ENCODE measurements at places on chromosomes 12 and 14.

DNA sequence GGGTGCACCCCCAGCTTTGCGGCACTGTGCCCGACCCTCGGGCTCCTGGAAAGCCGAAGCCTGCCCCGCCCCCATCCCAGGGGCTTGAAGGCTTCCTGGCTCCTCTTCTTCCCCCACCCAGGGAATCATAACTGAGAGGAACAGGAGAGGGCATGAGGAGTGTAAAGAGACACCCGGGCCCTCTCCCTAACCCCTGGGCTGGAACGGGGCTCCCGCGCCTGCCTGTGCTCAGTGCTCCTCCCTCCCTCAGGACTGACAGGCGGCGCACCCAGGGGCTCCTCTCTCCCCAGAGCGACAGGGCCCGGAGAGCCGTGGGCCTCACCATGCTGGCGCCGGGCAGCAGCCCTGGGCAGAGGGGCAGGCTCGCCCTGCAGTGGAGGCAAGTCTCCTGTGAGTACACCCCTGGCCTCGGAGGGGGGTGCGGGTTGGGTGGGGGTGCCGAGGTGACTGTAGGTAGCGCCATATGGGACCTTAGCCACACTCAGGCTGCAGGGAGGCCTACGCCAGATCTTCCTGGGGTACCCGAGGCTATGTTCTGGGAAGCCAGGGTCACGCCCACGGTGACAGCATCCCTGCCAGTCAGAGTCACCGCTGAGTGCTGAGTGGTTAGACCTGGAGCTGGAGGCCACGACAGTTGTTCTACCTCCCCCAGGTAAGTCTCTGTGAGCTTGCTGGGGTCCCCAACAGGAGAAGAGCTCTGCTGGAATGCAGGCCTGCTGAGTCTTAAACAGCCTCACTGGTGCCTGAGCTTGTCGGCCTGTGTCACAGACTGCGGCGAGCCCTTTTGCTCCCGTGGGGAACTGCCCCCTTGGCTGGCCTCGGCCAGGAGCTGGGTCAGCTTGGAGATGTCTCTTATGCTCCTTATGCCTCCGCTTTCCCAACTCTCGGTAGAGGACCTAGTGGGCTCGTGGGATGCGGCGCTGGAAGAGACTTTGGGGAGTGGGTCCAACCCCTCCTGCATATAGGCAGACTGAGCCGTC lies 7.8 kb downstream of the LRTM2 start:
- DNase-seq = no peak

DNA sequence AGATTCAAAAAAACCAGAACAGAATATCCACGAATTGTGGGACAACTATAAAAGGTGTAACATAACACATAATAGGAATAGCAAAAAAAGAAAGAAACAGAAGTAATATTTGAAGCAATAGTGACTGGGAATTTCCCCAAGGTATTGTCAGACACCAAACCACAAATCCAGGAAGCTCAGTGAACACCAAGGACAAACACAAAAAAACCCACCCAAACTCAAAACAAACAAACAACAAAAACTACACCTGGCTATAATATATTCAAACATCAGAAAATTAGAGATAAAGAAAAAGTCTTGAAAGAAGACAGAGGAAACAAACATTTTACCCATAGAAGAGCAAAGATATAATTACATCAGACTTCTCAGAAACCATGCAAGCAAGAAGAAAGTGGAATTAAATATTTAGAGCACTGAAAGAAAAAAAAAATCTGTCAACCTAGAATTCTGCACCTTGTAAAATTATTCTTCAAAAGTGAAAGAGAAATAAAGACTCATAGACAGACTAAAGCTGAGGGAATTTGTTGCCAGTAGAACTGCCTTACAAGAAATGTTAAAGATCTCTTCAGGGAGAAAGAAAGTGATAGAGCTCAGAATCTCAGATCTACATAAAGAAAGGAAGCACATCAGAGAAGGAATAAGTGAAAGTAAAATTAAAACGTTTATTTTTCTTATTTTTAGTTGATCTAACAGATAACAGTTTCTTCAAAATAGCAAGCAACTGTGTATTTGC lies 12.1 kb upstream of the HMGA2 start:
- no peak for DNase-seq

DNA sequence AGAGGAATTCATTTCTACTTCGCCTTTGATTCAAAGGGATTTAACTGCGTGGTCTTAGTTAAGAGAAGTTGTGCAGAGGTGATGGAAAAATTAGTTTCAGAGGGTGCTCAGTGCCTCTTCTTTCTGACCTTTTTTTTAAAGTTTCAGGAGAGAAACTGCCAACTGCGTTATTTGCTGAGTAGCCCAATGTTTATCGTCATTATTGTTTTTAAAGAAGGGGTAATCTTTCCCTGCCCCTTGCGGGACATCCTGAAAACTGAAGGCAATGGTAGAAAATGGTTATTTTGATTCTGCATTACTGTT lies 11.0 kb downstream of the OTX2 start:
- DNase-seq = no peak

GRCh38 chr12:55019784-55020183 lies at the start of gene NEUROD4:
NEUROD4 (plus strand) TSS chr12:55019974; CDS start chr12:55026440, 6,466 bp downstream.
- DNase-seq = no peak

DNA sequence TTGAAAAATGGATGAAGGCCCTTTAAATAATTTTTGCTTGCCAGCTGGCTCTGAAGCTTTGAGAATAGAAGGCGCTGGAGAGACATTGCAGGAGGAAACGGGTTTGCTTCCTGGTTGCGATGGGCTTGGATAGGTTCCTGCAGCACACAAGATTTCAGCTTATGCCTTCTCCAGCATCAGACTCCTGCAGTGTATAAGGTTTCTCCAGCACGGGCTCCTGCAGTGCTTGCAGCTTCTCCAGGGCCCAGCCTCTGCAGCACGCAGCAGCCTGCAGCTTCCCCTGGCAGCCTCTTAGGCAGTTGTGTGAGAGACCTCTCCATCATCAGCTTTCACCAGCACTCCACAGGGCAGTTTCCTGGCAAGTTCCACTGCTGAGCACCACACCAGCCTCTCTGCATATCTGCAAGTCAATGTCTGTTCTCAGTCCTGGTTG lies 78.7 kb upstream of the ZDHHC17 start:
- DNase-seq = no peak

- DNase-seq = no peak
These were observed 15.6 kb downstream of the BCL2L14 start for GRCh38 chr12:12086362-12086761.

Measured in CD4-positive, alpha-beta T cell treated with Interleukin-15 for 4 hours (primary cell).